ENCODE measurements at places on chromosomes 16 and 17.

- no peak for DNase-seq
These were observed 41.3 kb downstream of the GRIN2C start for GRCh38 chr17:74818291-74818938.

GRCh38 chr17:41873559-41874292 is 8.5 kb upstream of the KLHL11 start:
- DNase-seq: no peak

GRCh38 chr17:81644976-81645952 is 8.3 kb downstream of the TSPAN10 start:
- no peak for DNase-seq

DNA sequence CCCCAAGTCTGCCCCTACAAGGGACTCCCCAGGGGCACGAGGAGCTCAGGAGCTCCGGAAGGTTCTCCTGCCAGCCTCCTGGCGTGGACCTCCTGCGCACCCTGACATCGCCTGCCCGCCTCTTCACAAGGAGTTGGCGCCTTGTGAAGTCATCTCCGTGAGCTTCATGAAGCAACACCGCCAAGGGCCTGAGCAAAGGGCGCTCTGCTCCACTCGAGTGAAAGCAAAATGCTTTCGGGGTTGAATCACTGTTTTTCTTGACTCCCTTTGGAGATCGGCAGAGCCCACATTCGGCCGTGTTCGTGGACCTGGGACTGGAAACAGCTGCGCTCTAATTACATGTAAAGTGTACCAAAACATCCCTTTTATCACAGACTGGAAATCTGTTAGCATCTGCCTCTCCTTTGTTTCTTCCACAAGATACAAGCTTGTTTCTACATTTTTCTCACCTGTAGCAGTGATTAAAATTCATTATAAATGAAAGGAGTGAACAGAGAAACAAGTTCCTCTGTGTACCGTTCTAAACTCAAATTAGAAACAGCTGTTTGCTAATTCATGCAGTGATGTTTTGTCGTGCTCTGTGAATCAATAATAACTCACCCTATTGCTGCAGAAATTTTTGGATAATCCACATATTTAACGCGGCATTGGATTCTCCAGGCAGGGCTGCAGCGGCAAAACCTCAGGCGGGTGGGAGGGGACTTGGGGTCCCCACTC is 203.3 kb downstream of the ZNF423 start:
- DNase-seq: no peak

DNA sequence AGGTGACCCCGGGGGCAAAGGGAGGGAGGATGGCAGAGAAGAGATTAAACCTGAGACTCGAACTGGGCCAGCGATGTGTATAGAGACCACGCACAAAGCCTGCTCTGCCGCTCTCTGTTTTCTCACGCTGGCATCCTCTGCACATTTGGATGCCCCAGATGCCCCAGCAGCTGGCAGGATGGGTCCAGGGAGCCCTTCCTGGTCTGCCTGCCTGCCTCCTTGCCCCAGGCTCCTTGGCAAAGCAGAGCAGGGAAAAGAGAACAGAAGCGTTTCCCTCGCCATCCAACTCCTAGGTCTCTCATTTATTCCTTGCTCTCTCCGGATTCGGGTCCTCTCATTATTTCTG is 5.2 kb upstream of the PIPOX start:
- no peak for DNase-seq

DNA sequence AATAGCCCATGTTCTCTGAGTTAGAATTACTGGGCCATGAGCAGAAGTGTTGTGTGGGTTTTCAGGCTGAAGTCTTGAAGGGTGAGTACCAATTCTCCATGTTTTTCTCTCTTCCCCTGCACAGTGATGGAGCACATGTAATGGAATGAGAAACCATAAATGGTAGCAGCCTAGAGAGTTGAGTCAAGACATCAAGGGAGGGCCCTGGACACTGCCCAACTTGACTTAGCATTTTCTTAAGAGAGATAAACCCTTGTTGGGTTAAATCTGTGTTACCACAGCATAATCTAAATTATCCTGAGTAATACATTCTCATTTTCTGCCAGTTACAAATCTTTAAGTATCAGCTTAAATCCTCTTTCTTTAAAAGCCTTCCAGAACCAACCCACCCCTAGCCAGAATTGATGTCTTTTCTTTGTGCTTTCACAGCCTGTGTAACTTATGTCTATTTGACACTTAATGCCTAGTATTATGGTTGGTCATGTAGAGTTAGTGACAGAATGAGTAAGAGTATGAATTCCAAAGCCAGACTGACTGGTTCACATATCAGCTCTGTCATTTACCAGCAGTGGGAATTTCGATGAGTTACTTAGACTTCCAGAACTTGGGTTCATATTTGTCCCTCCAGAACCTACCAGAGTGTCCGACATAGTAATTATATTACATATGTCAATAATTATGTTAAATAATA is 27.0 kb upstream of the RGS9 start:
- DNase-seq: no peak

- DNase-seq: peak; percentile 86
These were observed 36.6 kb downstream of the ARHGAP23 start for GRCh38 chr17:38464723-38465390.

DNA sequence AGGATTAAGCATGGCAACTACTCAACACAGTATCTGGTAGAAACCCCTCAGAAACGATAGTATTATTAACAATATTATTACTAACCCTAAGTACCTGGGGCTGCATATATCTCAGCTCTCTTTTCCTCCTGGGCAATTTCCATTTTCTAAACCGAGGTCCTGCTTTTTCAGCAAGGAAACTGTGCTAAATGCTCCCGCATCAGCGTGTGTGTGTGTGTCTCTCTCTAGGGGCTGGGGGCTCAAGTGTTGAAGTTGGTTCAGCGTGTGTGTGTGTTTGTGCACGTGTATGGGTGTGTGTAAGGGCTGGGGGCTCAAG is 169.3 kb upstream of the MAF start:
- no peak for DNase-seq

DNA sequence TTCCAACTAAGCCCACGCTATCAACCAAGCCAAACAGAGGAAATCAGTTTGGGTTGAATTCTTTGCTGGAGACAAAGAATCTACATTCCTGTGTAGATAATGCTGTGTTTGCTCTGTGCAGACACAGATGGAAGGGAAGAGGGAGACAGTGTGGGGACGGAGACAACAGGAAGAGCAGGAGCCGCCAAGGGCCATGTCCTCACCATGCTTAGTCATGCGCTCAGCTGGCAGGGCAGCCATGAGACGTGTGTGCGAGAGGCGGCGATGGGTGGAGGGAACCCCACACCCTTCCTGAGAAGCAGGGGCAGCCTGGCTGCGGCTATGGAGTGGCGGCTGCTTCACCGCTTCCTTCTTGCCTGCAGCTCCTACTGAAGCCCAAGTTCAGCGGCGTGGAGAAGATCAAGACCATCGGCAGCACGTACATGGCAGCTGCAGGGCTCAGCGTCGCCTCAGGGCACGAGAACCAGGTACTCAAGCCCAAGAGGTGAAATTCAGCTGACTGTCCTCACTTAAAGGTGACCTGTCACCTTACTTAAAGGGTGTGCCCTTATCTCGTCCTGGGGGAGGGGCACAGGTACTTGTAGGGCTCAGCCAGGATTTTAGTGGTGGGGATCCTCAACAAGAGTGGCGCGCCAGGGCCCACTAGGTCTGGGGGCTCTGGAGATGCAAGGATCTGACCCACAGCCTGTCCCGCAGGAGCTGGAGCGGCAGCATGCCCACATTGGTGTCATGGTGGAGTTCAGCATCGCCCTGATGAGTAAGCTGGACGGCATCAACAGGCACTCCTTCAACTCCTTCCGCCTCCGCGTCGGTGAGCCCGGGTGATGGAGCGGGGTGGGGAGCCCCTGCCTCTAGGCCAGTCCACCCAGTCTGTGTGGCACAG is 47.5 kb downstream of the ADCY7 start:
- DNase-seq: no peak

GRCh38 chr16:68529931-68530701 is 9.0 kb upstream of the ZFP90 start:
- DNase-seq: peak; percentile 86

GRCh38 chr16:89034971-89035668 is 58.1 kb upstream of the CBFA2T3 start:
- DNase-seq: no peak

- no peak for DNase-seq
These were observed 122.2 kb downstream of the SMG6 start for GRCh38 chr17:2181206-2181896.

- no peak for DNase-seq
These were observed 49.2 kb downstream of the MYH11 start for GRCh38 chr16:15807603-15808009.

DNA sequence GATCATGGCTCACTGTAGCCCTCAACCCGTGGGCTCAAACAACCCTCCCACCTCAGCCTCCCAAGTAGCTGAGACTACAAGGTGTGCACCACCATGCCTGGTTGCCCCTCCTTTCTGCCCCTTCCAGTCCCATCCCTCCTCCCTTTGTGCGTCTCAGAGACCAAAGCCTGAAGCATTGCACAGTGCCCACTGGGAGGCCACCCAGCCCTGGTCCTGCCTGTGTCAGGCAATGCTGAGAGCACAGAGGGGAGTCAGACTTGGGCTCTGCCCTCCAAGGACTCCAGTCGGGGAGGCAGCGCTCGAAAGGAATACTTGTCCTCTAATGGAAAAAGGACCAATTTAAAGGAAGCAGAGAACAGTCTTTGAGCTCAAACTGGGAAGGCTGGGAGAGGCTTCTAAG is 20.4 kb downstream of the RAI1 start:
- DNase-seq: no peak

GRCh38 chr17:81238490-81238814 is 403 bp downstream of the TEPSIN start:
- DNase-seq: no peak

DNA sequence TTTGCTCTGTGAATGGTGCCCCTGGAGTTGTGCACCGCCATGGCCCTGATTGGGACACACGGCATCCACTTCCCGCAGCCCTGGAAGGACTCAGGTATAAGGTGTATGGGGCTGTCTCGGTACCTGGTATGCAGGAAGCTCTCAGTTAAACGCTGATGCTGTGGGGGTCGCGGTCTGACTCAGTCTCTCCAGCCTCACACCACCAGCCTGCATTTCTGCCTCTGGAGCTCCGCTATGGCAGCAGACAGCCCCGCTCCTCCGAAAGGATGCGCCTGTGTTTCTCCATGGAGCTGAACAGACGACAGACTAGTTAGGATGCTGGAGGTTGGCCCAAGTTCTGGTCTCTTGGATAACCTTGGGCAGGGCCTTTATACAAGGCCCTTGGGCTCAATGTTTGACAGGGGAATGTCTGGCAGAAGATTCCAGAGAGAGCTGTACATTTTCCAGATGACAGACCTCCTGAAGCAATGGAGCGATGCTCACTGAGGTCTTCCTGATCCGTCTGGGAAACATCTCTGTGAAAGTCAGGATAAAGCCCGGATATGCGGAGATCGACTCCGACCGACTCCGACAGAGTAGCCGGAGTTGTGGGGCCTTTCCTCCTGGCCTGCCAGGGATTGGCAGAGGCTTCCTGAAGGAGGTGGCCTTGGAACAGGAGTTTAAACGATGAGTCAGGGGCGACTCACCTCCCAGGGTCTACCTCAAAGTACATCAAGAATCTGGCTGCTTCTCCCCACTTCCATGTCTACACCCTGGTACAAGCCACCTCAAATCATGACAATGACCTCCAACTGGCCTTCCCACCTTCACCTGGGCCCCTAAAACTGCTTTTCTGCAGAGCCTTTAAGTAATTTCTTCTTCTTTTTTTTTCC is 21.9 kb upstream of the BCAR1 start:
- DNase-seq: peak; percentile 52

DNA sequence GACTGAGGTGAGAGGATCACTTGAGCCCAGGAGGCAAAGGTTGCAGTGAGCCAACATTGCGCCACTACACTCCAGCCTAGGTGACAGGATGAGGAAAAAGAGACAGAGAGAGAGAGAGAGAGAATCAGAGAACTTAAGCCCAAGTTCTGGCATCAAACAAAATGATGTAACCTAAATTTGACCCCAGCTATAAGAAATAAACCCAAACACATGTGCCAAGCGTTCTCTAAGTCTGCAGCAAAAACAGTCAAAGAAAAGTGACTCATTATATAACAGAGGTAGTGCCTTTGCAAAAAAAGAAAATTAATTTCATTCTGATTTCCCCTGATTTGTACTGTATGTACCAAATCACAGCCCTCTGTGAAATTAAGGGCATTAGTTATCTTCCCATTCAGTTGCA is 89.5 kb downstream of the CDH11 start:
- no peak for DNase-seq

GRCh38 chr16:60181536-60181935 is 1447.4 kb upstream of the GOT2 start:
- DNase-seq: no peak

- no peak for DNase-seq
These were observed 24.1 kb downstream of the JPH3 start for GRCh38 chr16:87626401-87626800.

DNA sequence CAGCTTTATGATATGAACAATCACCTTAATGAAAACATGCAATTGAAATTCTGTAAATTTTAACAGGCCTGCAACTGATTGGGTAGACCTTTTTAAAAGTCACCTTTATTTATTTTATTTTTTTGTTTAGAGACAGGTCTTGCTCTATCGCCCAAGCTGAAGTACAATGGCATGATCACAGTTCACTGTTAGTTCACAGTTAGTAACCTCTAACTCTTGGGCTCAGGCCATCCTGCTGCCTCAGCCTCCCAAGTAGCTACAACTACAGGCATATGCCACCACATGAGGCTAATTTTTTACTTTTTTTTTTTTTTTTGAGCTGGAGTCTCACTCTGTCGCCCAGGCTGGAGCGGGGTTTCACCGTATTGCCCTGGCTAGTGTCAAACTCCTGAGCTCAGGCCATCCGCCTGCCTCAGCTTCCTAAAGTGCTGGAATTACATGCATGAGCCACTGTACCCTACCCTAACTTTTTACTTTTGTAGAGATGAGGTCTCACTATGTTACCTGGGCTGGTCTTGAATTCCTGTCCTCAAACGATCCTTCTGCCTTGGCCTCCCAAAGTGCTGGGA is 28.0 kb downstream of the AP1G1 start:
- DNase-seq: peak; percentile 28

DNA sequence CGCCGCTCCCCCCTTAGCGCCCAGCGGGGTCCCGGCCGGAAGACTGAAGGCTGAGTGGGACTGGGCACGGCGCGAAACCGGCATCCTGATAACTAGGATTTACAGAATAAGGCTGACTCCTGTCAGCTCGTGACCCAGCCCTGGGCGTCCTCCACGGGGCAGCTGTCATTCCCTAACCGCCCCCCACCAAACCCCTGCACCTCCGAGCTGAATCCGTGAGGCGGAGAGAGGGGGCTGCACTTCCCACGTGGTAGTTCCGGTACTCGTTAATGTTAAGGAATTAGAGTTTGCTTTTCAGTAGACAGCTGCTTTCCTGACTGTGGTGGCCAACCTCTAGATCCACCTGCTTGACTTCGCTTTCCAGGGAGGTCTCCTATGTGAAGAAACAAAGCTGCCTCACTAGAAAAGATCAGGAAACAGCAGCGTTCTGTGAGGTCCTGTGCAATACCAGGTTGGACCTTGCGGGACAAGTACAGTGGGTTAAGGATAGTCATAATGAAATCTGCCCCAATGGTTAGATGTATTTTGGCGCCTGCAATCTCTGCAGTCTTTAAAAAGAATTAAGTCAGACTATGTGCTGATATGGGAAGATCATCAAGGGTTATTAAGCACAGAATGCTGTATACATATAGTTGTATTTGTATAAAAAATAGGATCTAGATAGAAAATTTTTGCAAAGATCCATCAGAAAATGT is 1.1 kb upstream of the WBP2 start:
- DNase-seq: peak; percentile 50

- DNase-seq: no peak
These were observed 7.3 kb downstream of the C16orf86 start for GRCh38 chr16:67673712-67674580.
